CD14-positive monocyte (primary cell): ENCODE measurements at places on chromosomes 2 and 18. TPM values are rescaled to one million over a fixed set of nuclear protein-coding genes. Genes with fewer than 3 reads are reported as not detected.

DNA sequence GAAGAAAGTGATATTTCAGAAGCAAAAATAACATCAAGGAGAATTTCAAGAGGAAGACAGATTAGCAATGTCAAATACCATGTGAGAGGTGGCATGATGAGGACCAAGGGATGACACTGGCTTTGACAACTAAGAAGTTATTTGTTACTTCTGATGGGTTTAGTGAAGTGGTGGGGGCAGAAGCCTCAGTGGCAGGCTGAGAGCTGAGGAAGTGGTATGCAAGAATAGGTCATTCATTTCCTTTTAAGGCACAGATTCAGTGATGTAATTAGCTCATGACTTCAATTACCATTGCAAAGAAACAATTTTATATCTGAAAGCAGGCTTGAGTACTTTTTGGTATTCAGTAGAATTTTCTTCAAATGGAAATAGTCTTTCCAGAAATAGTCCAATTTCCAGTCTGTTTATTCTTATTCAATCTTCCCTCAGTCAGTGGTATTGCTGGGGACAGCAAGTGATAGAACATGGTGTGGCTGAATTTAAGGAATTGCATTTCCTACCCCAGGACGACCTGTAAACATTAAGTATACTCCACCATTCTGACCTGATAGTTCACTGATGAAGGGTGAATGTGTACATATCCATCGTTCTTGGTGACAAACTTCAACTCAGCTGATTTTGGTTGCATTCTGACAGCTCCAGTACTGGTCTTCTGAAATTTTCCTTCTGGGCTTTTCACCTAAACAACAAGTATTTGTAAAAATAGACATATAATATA, 28.2 kb downstream of the GEMIN6 start:
- peaks cover 17% of the 10 kb centered on the region for H3K4me1 ChIP-seq
- peak; percentile 28 for DNase-seq
- H3K4me3 ChIP-seq, result no peak overlapping the region
- H3K27me3 ChIP-seq, result no peaks in the 10 kb centered on the region
- H3K27ac ChIP-seq, result peak overlapping the region; percentile 53

- no peak overlapping the region for H3K4me3 ChIP-seq
- no peaks in the 10 kb centered on the region for H3K36me3 ChIP-seq
- no peaks in the 10 kb centered on the region for H3K27me3 ChIP-seq
- DNase-seq, result no peak
- no peak overlapping the region for H3K27ac ChIP-seq
Measured at GRCh38 chr2:234930397-234930796, 21.4 kb upstream of the SH3BP4 start.

- no peak for DNase-seq
- H3K27me3 ChIP-seq, result no peaks in the 10 kb centered on the region
- H3K27ac ChIP-seq, result no peak overlapping the region
- no peaks in the 10 kb centered on the region for H3K4me1 ChIP-seq
Measured at GRCh38 chr18:22275706-22276333, 106.4 kb downstream of the GATA6 start.

DNA sequence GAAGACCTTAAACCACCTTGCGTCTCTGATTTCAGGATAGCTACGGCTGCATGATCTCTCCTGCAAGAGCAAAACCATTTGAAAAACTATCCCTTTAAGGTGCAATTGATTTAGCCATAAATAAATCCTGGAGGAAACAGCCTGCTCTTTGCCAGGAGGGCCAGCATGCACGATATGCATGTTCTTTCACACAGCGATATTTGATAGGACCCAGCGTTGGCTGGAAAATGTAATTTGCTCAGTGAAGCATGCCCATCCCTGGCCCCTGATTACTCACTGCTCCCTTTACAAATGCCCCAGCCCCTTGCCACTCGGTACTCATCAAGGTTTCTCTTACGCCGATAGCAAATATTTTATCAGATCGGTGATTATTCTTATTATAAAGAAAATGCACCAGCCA, 315.4 kb downstream of the CDH2 start:
- no peak for DNase-seq
- no peak overlapping the region for H3K27ac ChIP-seq
- no peak overlapping the region for H3K4me3 ChIP-seq
- H3K36me3 ChIP-seq, result no peaks in the 10 kb centered on the region
- no peaks in the 10 kb centered on the region for H3K27me3 ChIP-seq
- no peaks in the 10 kb centered on the region for H3K4me1 ChIP-seq

DNA sequence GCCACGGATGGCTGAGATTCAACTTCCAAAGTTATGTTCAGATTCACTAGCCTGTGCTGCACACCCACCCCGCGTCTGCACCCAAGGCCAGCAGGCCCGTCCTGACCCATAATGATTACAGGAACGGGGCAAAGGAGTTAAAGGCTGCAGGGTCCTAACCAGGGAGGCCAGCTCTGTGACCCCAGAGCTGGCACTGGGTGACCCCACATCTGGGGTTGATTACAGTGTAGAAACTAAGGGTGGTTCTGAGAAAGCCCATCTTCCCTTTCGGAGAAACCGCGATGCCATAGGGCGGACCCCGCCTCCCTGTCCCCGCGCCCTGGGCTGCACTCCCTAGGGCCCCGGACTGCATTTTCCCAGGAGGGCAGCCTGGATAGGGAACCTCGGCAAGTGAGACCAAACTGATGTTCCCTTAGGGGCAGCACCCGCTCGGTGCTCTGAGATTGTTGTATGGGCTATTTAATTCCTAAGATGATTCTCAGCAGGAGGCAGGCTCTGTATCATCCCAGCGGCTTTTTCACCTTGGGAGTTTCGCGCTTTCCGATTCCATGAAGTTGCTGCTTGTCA, 2.2 kb upstream of the GPR148 start:
- DNase-seq, result no peak
- H3K4me3 ChIP-seq, result peak overlapping the region; percentile 40
- H3K36me3 ChIP-seq, result no peaks in the 10 kb centered on the region
- no peak overlapping the region for H3K27ac ChIP-seq
- H3K27me3 ChIP-seq, result peaks cover 19% of the 10 kb centered on the region
- peaks cover 18% of the 10 kb centered on the region for H3K4me1 ChIP-seq

- peaks cover 56% of the 10 kb centered on the region for H3K36me3 ChIP-seq
- no peak for DNase-seq
- no peaks in the 10 kb centered on the region for H3K27me3 ChIP-seq
- no peaks in the 10 kb centered on the region for H3K4me1 ChIP-seq
- no peak overlapping the region for H3K4me3 ChIP-seq
Measured at GRCh38 chr2:197131558-197131855, 179.1 kb downstream of the ANKRD44 start.

- H3K4me1 ChIP-seq, result no peaks in the 10 kb centered on the region
- H3K4me3 ChIP-seq, result no peak overlapping the region
- no peak overlapping the region for H3K27ac ChIP-seq
- H3K36me3 ChIP-seq, result no peaks in the 10 kb centered on the region
Measured at GRCh38 chr2:174051741-174052583, 86.8 kb upstream of the SP3 start.

DNA sequence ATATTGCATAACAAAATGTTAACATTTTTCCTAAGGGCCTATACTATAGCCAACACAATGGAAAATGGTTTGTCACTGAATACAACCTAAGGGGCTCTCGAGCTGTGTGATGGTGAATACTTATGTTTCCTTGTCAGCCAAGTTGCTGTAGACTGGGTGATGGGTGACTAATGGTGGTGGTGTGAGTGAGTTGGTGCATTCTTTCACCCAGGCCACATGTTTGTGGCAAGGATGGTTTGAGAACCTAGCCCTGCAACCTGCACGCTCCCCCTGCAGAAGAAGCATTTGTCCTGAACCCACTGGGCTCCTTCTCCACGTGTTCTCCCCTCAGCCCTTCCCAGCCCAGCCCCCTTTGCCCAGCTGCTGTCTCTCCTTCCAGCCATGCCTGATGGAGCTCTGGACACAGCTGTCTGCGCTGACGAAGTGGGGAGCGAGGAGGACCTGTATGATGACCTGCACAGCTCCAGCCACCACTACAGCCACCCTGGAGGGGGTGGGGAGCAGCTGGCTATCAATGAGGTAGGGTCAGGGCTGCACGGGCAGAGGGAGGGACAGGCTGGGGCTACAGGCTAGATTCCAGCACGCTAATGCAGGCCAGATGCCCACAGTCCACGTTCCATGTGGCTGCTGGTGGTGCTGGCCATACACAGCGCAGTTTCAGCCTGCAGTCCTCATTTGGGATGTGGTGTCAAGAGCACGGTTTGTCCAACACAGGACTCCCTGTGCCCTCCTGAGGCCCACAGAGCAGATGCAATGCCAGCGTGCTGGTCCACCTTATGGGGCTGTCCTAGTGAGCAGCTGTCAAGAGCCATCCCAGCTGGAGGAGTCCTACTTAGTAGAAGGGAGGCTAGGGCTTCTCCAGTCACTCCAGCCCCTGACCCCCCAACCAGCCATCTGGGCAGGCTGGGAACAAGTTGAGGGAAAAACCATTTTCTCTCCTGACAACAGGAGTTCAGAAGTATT, 65.4 kb downstream of the FAM168B start:
- no peak overlapping the region for H3K27ac ChIP-seq
- no peaks in the 10 kb centered on the region for H3K4me1 ChIP-seq
- H3K4me3 ChIP-seq, result no peak overlapping the region
- H3K27me3 ChIP-seq, result no peaks in the 10 kb centered on the region
- no peaks in the 10 kb centered on the region for H3K36me3 ChIP-seq

GRCh38 chr18:12369211-12369610, 7.8 kb downstream of the AFG3L2 start:
- H3K27ac ChIP-seq, result no peak overlapping the region
- no peak for DNase-seq
- no peaks in the 10 kb centered on the region for H3K27me3 ChIP-seq
- no peak overlapping the region for H3K4me3 ChIP-seq
- peaks cover 3% of the 10 kb centered on the region for H3K4me1 ChIP-seq

DNA sequence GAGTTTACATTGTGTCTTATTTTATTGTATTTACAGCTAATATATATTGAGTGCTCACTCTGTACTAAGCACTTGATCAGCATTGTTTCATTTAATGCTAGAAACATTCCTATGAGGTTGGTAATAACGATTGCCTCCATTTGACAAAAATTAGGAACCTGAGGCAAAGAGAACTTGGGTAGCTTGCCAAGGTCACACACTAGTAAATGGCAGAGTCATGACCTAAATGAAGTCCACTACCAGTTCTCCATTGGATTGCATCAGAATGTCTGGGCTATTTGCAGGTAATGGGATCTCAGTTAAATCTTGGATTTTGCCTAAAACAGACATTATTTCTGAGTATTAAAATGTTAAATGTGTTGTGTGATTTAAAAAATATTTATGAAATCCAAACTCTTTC, 65.8 kb upstream of the CRIM1 start:
- no peaks in the 10 kb centered on the region for H3K36me3 ChIP-seq
- H3K4me1 ChIP-seq, result no peaks in the 10 kb centered on the region
- no peak overlapping the region for H3K4me3 ChIP-seq
- no peak overlapping the region for H3K27ac ChIP-seq
- no peak for DNase-seq
- no peaks in the 10 kb centered on the region for H3K27me3 ChIP-seq

The TSPYL6 gene
- polyA plus RNA-seq, result not detected in 2 replicates

The BARD1 gene
- 2.4 TPM for polyA plus RNA-seq

The CHRNG gene
- not detected for polyA plus RNA-seq

The HOXD10 gene
- not detected for polyA plus RNA-seq

The LIMS3 gene
- polyA plus RNA-seq, result 6.0 TPM

The LYG1 gene
- polyA plus RNA-seq, result 0.29 TPM

The LDLRAD4 gene
- polyA plus RNA-seq, result 13.5 TPM
